Stimulated activated CD8-positive, alpha-beta memory T cell treated with anti-CD3 and anti-CD28 coated beads, Interleukin-2, amount 100 ng/mL, for 48 hours (primary cell): ENCODE measurements at places on chromosomes 3 and 15.

GRCh38 chr3:185797108-185797881 lies 27.5 kb downstream of the IGF2BP2 start:
- no peak for DNase-seq

DNA sequence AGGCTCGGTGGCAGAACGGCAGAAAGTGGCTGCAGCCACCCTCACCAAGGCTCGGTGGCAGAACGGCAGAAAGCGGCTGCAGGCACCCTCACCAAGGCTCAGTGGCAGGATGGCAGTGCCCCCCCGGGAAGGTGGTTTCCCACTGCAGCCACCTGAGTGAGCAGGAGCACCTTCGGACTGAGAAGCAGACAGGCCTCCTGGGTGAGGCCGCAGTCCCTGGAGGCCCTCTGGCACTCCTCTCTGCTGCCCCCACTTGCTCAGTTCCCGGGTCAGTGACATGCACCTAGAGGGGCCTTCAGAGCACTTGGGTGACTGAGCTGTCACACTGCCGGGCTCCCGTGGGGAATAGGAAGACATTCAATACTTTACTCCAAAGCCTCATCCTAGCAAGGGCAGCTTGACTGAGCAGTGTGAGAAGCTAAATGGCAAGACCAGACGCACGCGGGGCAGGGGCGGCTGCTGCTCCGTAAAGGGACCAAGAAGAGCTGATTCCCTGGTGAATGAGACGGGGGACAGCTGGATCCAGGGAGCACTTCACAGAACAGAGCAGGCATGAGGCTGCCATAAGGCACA lies 62.7 kb downstream of the PCSK6 start:
- no peak for DNase-seq

GRCh38 chr3:100562224-100562857 lies 47.1 kb upstream of the ADGRG7 start:
- DNase-seq: no peak

DNA sequence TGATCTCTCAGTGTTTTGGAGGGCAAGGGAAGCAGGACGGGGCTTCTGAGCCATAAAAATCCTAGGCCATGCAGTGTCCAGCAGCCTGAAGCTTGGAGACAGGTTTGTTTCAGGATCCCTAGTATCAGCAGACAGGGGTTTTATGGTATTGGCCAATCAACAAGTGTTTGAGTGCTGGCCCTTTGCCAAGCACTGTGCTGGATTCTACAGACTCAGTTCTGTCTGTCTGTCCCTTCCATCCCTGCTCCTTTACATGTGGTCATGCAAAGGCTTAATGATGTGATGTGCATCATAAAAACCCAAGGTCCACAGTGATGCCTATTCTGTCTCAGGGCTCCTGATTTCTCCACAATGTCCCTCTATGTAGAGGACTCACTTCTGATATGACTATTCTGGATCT lies 184.1 kb downstream of the LRTM1 start:
- no peak for DNase-seq

- no peak for DNase-seq
Measured at GRCh38 chr3:105493305-105493892, 126.7 kb downstream of the ALCAM start.

DNA sequence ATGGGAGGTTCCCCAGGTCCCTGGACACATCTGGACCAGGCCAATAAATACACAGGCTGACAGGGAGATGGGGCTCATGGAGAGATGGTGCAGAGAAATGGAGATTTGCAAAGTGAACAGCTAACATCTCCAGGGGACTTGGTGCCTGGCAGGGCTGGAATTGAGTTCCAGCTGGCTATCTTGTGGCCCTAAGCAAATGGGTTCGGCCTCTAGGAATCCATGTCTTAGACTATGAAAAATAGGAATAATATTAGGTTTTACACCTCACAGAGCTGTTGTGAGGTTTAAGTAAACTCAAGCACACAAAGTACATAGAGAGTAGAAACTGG lies 82.9 kb upstream of the SPATA12 start:
- DNase-seq: no peak

GRCh38 chr3:39272191-39272590 lies 7.6 kb downstream of the CX3CR1 start:
- no peak for DNase-seq

DNA sequence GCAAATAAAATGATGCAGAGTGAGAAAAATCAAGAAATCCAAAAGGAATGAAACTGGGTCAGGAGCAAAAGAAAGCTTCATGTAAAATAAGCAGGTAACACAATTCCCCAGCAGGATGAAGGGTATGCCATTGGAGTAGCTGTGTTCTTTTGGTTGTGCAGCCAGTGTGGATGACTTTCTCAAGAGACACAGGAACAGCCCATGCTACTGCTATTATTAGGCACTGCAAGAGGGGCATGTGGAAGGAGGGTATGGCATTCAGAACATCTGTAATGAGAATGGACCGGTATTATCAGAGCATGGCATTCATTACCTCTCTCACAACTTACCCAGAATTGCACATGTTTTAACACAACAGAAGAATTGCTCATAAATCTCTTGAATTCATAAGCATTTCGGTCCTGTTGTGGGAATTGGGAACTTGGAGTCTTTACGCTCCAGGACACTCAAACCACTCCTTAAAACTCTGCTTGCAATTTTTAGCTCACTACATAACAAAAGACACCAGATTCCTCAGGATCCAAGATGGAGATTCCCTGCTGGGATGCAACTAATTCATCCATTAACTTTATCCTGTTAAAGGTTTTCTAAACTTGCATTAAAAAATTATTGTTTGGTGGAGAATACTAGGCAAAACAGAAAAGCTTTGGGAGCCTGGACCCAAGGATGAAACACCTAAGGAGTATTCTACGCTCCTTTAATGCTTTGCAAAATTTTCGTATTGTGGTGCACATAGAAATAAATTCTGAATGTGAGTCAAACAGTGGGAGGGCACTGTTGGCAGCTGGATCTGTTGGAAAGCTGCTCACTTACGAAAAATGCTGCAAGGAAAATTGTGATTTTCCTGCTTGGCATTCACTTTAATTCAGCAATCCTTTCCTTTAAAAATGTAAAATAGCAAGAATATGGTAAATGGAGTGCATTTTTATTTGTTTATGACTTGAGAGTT lies 34.6 kb upstream of the CDIN1 start:
- no peak for DNase-seq

- DNase-seq: no peak
Measured at GRCh38 chr3:115996420-115997108, 373.3 kb downstream of the GAP43 start.

GRCh38 chr15:40942337-40942854 lies 10.9 kb upstream of the CHAC1 start:
- DNase-seq: no peak

- no peak for DNase-seq
Measured at GRCh38 chr3:139134678-139135372, 90.1 kb upstream of the PRR23C start.

DNA sequence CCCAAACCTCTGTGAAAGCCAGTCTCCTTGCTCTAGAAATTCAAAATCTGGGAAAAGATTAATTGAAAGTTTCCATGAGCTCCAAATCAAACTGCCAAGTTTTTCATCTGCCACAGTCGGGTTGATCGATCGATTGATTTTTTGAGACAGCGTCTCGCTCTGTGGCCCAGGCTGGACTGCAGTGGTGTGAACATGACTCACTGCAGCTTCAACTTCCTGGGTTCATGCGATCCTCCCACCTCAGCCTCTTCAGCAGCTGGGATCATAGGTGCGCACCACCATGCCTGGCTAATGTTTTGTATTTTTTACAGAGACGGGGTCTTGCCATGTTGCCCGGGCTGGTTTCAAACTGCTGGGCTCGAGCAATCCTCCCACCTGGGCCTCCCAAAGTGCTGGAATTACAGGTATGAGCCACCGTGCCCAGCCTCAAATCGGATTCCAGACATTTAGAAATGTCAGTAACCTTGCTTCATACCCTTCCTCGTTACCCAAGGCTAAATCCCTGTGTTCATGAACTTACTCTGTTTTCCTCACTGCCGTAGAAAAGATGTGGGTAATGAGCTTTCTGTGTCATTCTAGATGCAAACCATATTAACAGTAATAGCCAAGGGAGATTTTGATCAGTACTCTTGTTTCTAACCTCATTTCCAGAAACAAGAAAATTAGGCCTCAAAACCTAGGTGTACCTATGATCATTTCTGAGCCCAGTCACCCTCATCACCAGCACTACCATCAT lies 105.9 kb upstream of the AKAP13 start:
- DNase-seq: no peak

- no peak for DNase-seq
Measured at GRCh38 chr15:69320977-69321554, 22.4 kb downstream of the PAQR5 start.

DNA sequence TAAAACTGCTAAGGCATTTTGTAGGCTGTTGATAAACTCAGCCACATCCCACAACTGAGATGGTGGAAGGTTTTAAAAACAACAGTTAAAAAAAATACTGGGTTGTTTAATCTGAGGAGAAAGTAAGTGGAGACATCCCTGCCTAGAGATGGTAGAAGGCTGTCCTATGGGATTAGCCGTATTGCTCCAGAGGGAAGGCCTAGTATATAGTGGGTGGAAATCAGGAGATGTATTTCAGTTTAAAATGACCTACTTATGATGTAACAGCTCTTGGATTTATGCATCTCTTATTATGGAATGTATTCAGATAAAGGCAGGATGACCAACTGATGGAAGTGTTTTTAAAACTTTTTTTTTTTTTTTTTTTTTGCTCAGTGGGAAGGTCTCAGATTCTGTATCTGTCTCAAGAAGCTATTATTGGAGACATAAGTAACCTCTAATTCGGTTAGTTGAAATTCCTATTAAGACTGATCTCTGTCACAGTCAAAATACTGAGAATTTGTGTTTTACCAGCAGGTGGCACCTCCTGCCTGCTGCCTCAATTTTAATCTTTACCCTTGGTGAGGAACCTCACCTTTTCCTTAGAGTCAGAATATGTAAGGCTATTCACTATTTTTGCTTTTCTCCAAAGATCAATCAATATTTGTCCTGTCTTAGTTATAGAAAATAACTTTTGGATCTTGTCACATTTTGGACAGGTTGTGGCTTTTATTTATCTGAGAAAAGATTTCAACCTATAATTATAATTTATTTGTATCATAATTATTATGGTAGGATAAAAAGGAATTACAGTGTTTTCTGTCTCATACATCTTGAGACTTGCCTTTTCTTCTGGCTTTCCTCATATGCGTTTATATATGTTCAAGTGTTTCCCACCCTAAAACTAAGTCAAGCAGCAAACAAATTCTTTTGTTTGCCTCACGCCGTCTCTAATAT lies 63.0 kb downstream of the VPS8 start:
- DNase-seq: no peak

- no peak for DNase-seq
Measured at GRCh38 chr3:15683253-15683652, 81.7 kb downstream of the BTD start.

GRCh38 chr15:66763186-66764071 lies 61.4 kb downstream of the SMAD6 start:
- no peak for DNase-seq

- no peak for DNase-seq
Measured at GRCh38 chr3:54120657-54121413, 1.5 kb upstream of the CACNA2D3 start.

DNA sequence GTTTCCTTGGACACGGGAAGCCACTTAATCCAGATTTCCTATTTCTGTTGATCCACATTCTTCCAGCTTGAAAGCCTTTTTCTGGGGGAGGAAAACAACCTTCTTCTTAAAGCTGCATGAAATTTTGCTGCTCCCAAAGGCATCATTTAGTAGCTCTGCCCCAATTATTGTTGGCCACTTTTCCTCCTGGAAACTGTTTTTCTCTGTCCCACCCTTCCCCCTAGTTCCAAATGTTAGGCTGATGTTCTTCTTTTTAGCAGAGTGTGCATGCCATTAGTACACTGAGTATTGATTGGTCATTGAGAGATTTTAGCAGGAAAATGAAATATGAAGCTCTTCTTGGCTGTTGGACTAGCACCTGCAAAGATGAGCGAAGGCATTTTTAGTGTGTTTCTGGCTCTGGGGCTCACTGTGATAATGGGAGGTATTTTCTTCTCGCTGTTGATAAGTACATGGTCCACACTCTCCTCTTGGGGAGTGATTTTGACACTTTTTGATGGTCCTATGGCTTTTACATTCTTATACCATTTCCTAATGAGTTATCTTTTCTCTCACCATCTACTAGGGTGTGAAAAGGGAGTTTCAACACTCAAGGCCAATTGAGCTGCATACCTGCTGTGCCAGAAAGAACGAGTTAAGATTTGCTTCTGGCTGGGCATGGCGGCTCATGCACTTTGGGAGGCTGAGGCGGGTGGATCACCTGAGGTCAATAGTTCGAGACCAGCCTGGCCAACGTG lies 200.5 kb downstream of the PTPRG start:
- no peak for DNase-seq

GRCh38 chr3:172546105-172546504 lies 22.9 kb upstream of the TNFSF10 start:
- DNase-seq: no peak

GRCh38 chr15:42343596-42344232 lies 15.6 kb upstream of the CAPN3 start:
- DNase-seq: no peak

DNA sequence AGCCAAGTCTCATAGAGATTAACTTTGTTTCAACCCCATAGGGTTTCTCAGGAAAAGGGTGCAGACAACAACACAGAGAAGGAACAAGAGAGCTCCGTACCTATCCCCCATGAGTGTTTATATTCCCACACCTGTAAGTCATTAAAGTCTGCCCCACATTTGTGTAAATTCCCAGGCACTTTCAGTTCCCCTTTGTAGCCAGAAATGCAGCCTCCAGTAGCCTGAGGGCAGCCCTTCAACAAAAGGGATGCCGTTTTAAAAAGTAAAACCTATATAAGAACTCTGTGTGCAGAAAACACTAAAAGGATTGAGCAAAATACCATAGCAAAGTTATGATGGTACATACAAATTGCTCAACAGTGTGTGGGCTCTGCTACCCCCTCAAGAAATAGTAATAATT lies 59.7 kb upstream of the TMEM108 start:
- DNase-seq: no peak

DNA sequence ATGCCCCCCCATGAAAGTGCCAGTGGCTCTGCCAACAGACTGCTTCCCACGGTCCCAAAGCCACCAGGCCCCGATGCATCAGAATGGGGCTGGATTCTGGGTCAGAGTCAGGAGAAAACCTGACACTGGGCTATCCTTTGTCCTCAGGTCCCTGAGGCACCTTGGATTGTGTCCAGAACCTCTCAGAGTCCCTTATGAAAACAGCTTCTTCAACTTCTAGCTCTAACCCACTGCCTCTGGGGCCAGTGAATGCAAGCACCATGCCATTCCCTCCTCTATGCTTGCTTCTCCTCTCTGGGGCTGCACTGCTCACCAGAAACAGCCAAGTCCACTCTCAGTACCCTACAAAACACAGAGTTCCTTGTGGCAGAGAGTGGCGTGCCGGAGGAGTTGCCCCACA lies 9.9 kb downstream of the CRABP1 start:
- no peak for DNase-seq
